ENCODE measurements at places on chromosomes 11 and 22. TPM values are rescaled to one million over a fixed set of nuclear protein-coding genes. Genes with fewer than 3 reads are reported as not detected.

GRCh38 chr11:92852229-92852628 is 117.2 kb upstream of the MTNR1B start:
- peak; percentile 49 for DNase-seq

DNA sequence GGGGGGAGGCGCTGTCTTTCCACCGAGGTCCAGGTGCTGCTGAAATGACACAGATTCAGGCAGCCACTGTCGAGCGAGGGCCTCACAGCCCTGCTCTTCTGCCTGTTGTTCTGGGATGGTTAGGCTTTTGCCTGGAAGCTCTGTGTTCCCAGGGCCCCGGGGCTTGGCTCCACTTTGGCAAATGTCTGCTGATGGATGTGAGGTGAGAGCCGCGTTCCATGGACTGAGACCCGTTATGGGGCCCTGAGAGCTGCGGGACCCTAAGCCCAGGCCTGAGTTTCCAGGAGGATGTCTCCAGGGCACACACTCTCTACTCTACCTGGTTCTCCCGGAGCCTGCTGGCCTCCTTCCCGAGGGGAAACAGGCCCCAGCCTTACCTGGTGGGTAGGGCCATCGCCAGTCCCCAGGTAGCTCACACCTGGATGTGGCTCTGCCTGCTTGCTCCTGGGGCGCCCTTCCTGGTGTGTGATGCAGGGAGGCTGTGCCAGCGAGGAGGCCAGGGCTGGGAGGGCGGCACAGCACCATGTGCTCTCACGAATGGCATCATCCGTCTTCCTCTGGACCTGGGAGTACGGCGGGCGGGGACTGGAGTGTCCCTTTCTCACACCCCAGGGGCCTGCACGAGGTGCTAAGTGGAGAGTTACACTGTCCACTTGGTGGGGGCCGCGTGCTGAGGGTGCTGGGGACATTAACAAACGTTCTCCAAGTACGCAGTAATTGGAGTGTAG is 435.5 kb downstream of the TBC1D22A start:
- DNase-seq: no peak

DNA sequence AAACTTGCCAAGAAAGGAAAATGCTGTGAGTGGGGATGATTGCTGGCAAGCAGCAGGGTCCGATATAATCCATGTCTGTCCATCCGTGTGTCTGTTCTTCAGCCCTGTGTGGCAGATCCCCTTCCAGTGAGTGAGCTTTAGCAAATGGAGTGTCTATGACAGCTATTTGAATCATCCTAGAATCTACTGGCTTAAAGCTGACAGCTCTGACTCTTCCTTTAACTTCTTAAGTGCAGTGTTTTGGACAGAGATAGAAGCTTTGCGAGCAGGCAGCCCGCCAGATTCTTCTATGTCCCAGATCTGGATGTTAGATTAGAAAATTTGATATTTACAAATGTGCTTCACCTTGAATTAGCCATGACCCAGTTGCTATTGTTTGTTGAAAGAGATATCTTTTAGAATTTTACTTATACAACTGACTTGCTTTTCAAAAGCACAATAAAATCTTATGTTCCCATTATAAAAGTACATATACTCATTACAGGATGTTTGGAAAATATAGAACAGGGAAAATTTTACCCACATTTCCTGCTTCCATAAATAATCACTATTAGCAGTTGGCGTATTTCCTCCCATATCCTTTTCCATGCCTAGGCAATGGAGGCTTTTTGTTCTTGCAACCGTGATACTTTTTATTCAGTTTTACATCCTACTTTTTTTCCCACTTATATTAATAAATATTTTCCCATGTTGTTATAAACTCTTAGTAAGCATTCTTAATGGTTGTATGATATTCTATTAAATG is 124.5 kb downstream of the COMMD9 start:
- no peak for DNase-seq

- peak; percentile 95 for DNase-seq
Measured at GRCh38 chr11:11349870-11350337, 3.1 kb downstream of the CSNK2A3 start.

Gene TRPM5
- not detected for polyA plus RNA-seq
